ENCODE measurements at places on chromosomes 5 and 9.

- peak; percentile 62 for DNase-seq
These were observed 962 bp upstream of the NR6A1 start for GRCh38 chr9:124771867-124772679.

GRCh38 chr9:13278368-13279246, 885 bp downstream of the MPDZ start:
- peak; percentile 72 for DNase-seq

- no peak for DNase-seq
These were observed 221.9 kb downstream of the GABRG2 start for GRCh38 chr5:162289489-162289888.

DNA sequence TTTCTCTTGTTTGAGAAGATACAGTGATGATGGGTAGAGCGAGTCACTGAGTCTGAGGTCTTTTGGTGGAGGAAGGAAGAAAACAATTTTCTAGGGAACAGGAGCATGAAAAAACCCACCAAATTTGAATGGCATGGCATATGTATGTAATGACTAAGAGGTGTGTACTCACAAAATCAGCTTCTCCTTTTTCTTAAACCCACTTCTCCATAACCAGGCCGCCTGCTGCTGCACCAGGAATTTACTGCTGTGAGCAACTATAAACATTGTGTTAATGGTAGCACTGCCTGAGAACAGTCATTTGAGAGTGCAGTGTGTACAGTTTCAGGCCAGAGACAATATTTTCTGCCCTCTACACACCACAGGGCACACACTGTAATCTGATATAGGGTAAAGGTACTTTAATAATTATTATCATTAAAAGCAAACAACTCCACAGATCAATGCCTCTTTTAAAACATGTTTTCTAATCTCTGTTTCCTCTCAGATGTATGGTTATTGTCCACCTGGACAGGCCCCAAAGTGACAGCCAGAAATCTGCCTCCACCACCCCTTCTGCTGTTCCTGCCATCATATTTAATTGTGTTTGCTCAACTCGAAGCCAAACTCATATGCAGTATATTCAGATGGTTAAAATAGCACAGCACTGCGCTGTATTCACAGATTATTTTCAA, 241.6 kb downstream of the KIAA0825 start:
- DNase-seq, result no peak

DNA sequence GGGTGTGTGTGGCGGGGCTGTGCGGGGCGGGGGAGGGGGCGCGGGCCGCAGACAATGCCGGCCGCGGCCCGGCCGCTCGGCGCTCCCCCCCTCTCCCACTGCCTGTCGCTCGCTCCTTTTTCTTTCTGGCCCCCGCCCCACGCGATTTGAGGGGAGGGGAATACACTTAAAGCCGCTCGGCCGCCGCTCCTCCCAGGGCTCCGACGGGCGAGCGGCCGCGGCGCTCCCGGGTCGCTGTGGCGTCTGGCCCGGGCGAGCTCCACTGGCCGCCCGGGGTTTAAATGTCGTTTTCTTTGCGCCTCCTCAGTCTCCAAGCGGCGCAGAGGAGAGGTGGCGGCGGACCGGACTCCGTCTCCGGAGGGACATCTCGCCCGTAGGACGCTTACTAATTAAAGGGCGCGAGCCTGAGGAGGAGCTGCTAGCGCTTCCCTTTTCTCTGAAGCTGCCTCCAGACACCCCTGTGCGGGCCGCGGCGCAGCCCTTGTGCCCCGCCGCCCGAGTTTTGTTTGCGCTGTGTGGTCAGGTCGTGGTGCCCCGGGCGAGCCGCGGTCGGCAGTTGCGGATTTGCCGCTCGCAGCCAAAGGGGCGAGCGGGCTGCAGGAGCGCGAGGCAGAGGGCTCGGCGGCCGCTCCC, 1.4 kb downstream of the ZSWIM6 start:
- no peak for DNase-seq

GRCh38 chr9:25602400-25603044, 75.7 kb downstream of the TUSC1 start:
- DNase-seq, result no peak

DNA sequence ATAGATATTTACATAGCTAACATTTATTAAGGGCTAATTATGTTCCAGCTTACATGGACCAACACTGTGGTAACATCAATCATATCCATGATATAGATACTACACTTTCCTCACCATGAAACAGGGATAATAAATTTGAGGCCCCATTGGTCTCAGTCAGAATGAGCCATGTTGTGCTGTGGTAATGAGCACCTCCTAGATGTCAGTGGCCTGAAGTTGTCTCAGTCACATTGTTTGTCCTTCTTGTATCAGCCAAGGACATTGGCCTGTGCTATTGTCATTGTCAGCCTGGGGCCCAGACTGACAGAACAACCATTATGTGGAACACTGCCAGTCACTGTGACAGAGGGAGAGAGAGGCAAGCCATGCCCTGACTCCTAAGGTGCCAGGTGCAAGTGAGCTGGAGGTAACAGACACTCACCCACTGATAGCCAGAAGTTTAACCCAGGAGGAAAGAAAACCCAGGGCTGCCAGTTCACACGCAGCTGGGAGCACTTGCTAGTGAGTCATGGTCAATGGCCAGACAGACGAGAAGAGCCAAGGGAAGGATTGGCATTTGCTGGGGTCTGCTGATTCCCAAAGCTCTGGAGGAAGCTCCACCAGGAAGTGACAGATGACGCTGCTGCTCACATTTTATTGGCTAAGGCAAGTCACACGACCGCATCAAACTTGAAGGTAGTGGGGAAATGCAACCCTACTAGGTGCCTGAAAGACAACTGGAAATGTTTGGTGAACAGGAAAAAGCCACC, 224.2 kb downstream of the MELK start:
- DNase-seq, result no peak

All from fibroblast of mammary gland (primary cell).